SW480 (cell line): ENCODE measurements at places on chromosomes 5 and 9.

GRCh38 chr9:135183528-135184180, 96.2 kb downstream of the OLFM1 start:
- DNase-seq, result no peak

DNA sequence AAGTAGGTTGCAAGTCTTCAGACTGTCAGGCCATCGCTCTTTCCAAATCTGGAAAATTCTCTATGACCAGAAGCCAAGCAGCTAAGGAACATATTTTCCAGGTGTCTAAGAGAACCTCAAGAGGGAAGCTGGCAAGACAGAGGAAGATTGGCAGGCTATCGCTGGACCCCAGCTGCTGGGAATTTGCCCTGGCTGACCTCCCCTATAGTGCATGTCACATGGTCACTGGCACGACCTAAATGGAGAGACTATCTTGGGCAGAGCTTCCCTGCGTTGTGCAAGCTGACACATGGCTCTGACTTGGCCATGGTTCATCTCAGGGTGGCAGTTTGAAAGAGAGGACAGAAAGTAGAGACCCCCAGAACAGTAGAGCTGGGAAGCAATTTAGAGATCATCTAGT, 104.9 kb upstream of the ZNF618 start:
- DNase-seq, result no peak

- no peak for DNase-seq
These were observed 105.9 kb downstream of the GADD45G start for GRCh38 chr9:89710697-89711096.

GRCh38 chr9:1917396-1917935, 97.7 kb upstream of the SMARCA2 start:
- no peak for DNase-seq

- DNase-seq, result no peak
These were observed 23.7 kb upstream of the UBAP2 start for GRCh38 chr9:34072410-34072809.

DNA sequence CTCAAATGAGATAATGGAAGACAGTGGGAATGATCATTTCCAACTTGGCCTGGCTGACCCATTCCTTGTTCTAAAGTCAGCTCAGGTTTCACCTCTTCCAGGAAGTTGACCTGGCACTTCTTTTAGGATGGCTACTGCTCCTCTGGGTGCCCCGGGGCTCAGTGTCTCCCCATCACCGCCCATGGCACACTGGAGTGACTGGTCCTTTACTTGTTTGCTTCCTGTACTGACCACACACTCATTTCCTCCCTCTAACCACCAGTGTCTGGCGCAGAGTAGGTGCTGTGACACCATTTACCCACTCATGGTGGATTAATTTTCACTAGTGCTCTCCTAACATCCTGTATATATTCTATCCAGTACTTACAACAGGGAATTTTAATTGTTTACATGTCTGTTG, 183.5 kb downstream of the CDK5RAP2 start:
- no peak for DNase-seq

GRCh38 chr5:127013407-127013806, 17.0 kb downstream of the MARCHF3 start:
- DNase-seq, result no peak
